Upper lobe of right lung (tissue), 1 donor: ENCODE measurements at places on chromosomes 3 and 15. TPM values are rescaled to one million over a fixed set of nuclear protein-coding genes. Genes with fewer than 3 reads are reported as not detected.

- no peaks in the 10 kb centered on the region for H3K4me1 ChIP-seq
- no peak overlapping the region for H3K27ac ChIP-seq
- DNase-seq = no peak
- no peaks in the 10 kb centered on the region for H3K27me3 ChIP-seq
Measured at GRCh38 chr3:105553851-105554250, 187.1 kb downstream of the ALCAM start.

GRCh38 chr3:117495620-117496019 lies 786.0 kb downstream of the TUSC7 start:
- no peaks in the 10 kb centered on the region for H3K36me3 ChIP-seq
- no peak overlapping the region for H3K27ac ChIP-seq
- no peaks in the 10 kb centered on the region for H3K27me3 ChIP-seq
- DNase-seq = no peak
- no peak overlapping the region for H3K4me3 ChIP-seq

- H3K27ac ChIP-seq = peak overlapping the region; percentile 55
- peaks cover 19% of the 10 kb centered on the region for H3K4me1 ChIP-seq
- no peaks in the 10 kb centered on the region for H3K27me3 ChIP-seq
- H3K36me3 ChIP-seq = no peaks in the 10 kb centered on the region
- no peak for DNase-seq
Measured at GRCh38 chr3:189121092-189121491, 50.7 kb upstream of the TPRG1 start.

GRCh38 chr3:14871456-14872200 lies 52.9 kb downstream of the FGD5 start:
- no peaks in the 10 kb centered on the region for H3K27me3 ChIP-seq
- H3K27ac ChIP-seq = peak overlapping the region; percentile 8
- no peaks in the 10 kb centered on the region for H3K36me3 ChIP-seq
- peak; percentile 46 for DNase-seq
- peaks cover 16% of the 10 kb centered on the region for H3K4me1 ChIP-seq

DNA sequence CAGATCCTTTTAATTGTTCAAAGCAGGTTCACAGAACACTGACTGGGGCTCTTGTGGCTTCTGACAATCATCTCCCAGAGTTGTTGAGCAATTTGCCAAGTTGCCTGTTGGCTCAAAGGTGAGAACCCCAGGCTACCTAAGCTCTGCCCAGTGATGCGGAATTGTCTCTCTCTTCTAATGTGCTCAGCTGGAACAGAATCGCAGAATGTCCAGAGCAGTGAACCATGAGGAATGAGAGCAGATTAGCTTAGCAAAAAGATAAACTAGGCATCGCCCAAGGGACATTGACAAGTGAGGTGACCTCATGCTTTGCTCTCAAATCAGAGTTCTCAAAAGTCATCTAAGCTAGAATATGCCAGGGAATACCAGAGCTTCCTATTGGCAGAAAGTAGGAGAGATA lies 148.1 kb downstream of the WDR76 start:
- no peaks in the 10 kb centered on the region for H3K27me3 ChIP-seq
- no peaks in the 10 kb centered on the region for H3K36me3 ChIP-seq
- H3K4me1 ChIP-seq = no peaks in the 10 kb centered on the region
- H3K4me3 ChIP-seq = no peak overlapping the region
- DNase-seq = no peak

Gene SH2D7
- total RNA-seq = not detected

DNA sequence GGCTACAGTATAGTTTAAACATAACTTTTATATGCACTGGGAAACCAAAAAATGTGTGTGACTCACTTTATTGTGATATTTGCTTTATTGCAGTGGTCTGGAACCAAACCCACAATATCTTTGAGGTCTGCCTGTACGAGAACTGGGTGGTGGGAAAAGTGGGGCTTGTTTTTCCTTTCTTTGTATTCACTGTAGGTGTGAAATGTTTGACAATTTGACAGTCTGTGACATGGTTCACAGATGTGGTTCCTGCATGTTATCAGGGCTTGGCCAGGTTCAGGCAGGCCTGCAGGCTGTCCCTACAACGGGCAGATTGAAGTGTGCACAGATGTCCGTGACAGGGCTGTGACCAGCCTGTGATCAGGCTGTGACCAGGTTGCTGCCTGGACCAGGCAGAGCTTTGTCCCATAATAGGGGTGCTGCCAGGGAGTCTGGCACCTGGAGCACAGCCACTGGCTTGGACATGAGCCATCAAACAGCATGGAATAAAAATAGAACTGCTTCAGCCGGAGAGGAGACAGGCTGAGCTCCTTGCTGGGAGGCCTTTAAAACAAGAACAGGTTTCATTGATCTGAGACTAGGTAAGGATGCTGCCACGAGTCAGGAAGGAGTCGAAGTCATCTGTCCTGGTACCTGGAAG lies 61.0 kb downstream of the KLF13 start:
- no peak overlapping the region for H3K4me3 ChIP-seq
- peaks cover 10% of the 10 kb centered on the region for H3K4me1 ChIP-seq
- H3K27me3 ChIP-seq = no peaks in the 10 kb centered on the region
- no peak for DNase-seq
- peak overlapping the region; percentile 66 for H3K27ac ChIP-seq
- no peaks in the 10 kb centered on the region for H3K36me3 ChIP-seq

DNA sequence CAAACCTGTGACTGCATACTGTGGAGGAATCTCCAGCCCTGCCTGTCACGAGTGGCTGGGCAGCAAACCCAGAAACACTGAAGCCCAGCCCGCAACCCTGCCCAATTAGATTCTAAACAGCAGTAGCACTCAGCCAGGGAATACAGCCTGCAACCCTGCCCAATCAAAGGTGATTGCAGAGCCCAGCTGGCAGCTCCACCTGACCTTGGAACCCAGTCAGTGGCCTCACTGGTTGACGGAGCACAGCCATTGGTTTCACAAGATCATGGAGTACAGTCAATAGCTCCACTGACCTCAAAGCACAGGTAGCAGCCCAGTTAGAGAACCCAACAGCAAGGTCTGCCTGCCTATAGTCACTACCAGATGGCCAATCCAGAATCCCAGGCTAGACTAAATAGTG lies 35.2 kb upstream of the MYLK start:
- no peak overlapping the region for H3K27ac ChIP-seq
- no peaks in the 10 kb centered on the region for H3K27me3 ChIP-seq
- H3K36me3 ChIP-seq = peaks cover 5% of the 10 kb centered on the region
- DNase-seq = no peak
- no peaks in the 10 kb centered on the region for H3K4me1 ChIP-seq

Gene NR1D2
- 62.1 TPM for total RNA-seq

- peak overlapping the region; percentile 79 for H3K27ac ChIP-seq
- peak overlapping the region; percentile 78 for H3K4me3 ChIP-seq
- no peaks in the 10 kb centered on the region for H3K27me3 ChIP-seq
- no peaks in the 10 kb centered on the region for H3K36me3 ChIP-seq
Measured at GRCh38 chr3:98734306-98734705, 28.8 kb upstream of the ST3GAL6 start.

Gene RLBP1
- not detected for total RNA-seq

DNA sequence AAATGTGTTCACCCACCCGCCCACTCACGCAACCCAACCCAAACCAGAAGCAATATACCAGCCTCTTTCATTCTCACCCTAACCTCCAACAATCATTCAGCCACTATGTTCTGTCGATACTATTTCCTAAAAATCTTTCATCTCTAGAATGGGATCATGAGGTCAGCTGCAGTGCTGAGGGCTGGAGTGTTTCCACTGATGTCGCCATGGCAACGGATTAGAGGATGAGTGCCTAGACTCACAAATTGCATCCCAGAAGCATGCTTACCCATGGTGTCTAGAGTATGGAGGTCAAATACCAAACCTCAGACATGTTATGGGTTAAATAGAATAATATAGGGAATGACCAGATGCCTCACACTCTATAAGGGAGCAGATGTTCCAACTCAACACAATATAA lies 138.5 kb downstream of the GABRB3 start:
- H3K4me1 ChIP-seq = no peaks in the 10 kb centered on the region
- H3K27ac ChIP-seq = no peak overlapping the region
- no peak overlapping the region for H3K4me3 ChIP-seq
- no peaks in the 10 kb centered on the region for H3K27me3 ChIP-seq

Gene NEK10
- 0.49 TPM for total RNA-seq

- no peak overlapping the region for H3K27ac ChIP-seq
- no peak for DNase-seq
- no peak overlapping the region for H3K4me3 ChIP-seq
- no peaks in the 10 kb centered on the region for H3K4me1 ChIP-seq
Measured at GRCh38 chr3:54932606-54933005, 4.7 kb upstream of the LRTM1 start.

GRCh38 chr3:82376883-82377282 lies 615.4 kb upstream of the GBE1 start:
- H3K4me3 ChIP-seq = no peak overlapping the region
- no peaks in the 10 kb centered on the region for H3K36me3 ChIP-seq
- H3K27ac ChIP-seq = no peak overlapping the region
- H3K4me1 ChIP-seq = no peaks in the 10 kb centered on the region
- no peak for DNase-seq

Gene ADPGK
- total RNA-seq = 74.2 TPM

DNA sequence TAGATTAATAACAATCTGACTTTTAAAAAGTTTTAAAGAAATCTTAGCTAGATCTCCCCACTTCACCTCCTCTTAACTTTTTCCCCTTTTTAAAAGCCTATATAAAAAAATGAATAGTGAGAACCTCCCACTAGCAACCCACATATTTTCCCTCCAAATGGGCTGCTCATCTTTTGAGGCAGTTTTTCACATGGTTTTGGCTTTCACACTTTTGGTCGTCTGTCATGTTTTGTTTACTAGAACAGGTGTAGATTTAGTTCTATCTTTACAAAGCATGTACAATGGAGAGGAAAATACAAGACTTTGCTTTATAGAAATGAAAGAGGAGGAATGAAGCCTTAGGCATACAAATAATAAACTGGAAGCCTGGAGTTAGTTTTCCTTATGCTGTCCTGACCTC lies 126.7 kb upstream of the EOMES start:
- no peak overlapping the region for H3K27ac ChIP-seq
- H3K4me3 ChIP-seq = no peak overlapping the region
- H3K27me3 ChIP-seq = no peaks in the 10 kb centered on the region
- H3K36me3 ChIP-seq = no peaks in the 10 kb centered on the region

Gene EIF4E3
- total RNA-seq = 38.4 TPM

Gene MAP6D1
- 1.2 TPM for total RNA-seq

GRCh38 chr3:170002231-170002630 lies 35.6 kb upstream of the GPR160 start:
- H3K4me3 ChIP-seq = no peak overlapping the region
- peaks cover 10% of the 10 kb centered on the region for H3K4me1 ChIP-seq
- no peak for DNase-seq
- H3K27me3 ChIP-seq = no peaks in the 10 kb centered on the region
- H3K27ac ChIP-seq = no peak overlapping the region

Gene SPATA12
- 0.38 TPM for total RNA-seq

- no peak overlapping the region for H3K27ac ChIP-seq
- H3K27me3 ChIP-seq = no peaks in the 10 kb centered on the region
- no peaks in the 10 kb centered on the region for H3K36me3 ChIP-seq
- DNase-seq = peak; percentile 72
- no peak overlapping the region for H3K4me3 ChIP-seq
Measured at GRCh38 chr15:89002281-89002761, 85.9 kb upstream of the ABHD2 start.

DNA sequence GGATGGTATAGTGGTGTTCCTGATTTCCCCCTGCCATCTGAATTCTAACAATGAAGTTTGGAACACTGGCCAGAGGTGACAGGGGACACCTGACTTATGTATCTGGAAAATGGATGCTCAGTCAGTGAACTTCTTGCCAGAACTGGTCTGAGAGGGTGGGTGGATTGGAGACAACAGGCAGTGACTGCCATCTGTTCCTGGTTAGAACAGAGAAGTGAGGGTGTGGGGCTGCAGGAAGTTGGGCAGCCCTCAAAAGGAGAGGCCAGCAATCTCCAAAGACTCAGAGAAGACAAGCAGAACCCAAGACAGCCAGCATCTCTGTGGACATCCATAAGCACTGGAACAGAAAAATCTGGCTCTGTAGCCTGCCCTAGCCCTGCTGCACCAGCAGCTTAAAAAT lies 50.5 kb downstream of the ANP32A start:
- H3K4me1 ChIP-seq = no peaks in the 10 kb centered on the region
- no peak overlapping the region for H3K4me3 ChIP-seq
- no peak overlapping the region for H3K27ac ChIP-seq

GRCh38 chr3:156633335-156633734 lies 41.1 kb upstream of the TIPARP start:
- no peak overlapping the region for H3K4me3 ChIP-seq
- DNase-seq = peak; percentile 75
- H3K27ac ChIP-seq = peak overlapping the region; percentile 38
- no peaks in the 10 kb centered on the region for H3K27me3 ChIP-seq

GRCh38 chr3:107346564-107346963 lies 30.7 kb upstream of the CCDC54 start:
- H3K36me3 ChIP-seq = no peaks in the 10 kb centered on the region
- DNase-seq = no peak
